ENCODE measurements at places on chromosomes 5 and 9.

GRCh38 chr5:136062366-136063274 is 33.8 kb downstream of the TGFBI start:
- DNase-seq: no peak

- peak; percentile 83 for DNase-seq
Measured at GRCh38 chr5:160269017-160269416, 39.7 kb downstream of the FABP6 start.

DNA sequence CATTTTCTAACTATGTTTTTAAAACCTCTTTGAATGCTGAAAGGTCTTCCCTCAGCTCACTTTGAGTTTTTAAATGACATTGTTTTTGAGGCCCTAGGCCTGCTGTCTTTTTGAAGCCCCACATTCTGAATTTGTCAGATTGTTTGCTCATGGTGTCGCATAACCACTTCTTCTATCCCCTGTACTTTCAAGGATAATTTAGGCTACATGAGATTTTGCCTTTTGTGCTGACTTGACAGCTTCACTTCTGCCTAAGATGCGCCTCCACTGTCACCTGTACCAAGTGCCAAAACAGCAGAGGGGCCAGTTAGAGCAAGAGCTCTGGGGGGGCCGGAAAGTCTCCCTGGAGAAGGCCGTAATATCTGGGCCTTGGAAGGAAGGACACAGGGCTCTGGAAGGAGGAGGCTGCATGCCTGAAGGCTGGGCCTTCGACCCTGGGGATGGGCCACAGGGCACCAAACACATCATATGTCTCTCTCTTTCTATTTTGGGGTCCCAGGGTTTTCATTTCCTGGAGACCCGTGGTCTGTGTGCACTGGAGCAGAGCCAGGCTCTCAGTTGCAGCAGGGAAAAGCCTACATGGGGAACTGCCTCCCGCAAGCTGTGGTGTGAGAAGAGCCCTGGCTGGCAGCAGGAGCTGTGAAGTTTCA is 49.1 kb downstream of the NDST1 start:
- no peak for DNase-seq

DNA sequence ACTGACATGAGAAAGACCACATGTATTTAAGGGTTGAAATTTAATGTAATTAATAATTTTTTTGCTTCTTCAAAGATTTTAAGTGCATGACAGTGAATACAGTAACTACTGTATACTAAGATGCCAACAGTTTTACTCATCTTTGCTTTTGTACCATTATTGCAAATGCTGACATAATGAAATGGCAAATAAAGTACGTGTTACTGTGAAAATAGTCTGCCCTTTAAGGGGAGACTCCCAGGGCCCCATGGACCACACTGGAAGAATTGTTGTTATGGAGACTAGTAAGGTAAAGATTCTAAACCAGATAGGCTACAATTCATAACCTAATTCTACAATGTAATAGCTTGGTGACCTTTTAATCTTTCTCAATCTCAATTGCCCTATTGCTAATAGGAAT is 84.7 kb downstream of the NR3C1 start:
- no peak for DNase-seq

DNA sequence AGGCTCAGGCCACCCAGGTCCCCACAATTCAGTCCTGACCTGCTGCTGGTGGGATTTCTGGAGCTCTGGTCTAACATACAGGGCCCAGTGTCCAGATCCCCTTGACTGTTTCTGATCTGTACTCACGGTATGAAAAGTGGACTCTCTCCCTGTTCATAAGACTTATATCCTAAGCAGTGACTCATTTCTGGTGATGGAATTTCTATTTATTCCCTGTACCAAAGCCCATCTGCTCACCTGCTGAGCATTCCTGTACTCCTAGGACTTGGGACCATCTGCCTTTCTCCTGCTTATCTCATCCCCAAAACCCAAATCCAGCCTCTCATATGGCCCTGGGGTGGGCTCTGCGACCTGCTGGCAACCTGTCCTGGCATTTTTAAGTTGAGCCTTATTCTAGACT is 86.6 kb downstream of the APBA1 start:
- DNase-seq: no peak

- DNase-seq: peak; percentile 91
Measured at GRCh38 chr9:94681508-94681907, 42.2 kb upstream of the FBP1 start.

DNA sequence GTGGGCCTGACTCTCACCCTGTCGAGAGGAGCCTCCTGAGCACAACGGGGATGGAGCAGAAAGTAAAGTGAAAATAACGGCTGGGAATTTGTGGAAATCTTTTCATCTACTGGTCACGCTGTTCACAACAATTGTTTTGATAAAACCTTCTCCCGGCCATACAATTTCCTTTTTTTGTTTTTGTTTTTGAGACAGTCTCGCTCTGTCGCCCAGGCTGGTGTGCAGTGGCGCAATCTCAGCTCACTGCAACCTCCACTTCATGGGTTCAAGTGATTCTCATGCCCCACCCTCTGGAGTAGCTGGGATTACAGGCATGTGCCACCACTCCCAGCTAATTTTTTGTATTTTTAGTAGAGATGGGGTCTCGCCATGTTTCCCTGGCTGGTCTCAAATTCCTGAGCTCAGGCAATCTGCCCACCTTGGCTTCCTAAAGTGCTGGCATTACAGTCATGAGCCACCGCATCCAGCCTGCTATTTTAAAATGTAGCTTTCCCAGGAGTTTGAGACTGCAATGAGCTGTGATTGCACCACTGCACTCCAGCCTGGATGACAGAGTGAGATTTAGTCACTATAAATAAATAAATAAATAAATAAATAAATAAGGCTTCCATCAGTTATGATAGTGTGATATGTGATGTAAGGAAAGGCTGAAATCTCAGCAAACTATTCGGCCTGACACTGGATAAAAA is 73.5 kb upstream of the PTGER4 start:
- DNase-seq: no peak

DNA sequence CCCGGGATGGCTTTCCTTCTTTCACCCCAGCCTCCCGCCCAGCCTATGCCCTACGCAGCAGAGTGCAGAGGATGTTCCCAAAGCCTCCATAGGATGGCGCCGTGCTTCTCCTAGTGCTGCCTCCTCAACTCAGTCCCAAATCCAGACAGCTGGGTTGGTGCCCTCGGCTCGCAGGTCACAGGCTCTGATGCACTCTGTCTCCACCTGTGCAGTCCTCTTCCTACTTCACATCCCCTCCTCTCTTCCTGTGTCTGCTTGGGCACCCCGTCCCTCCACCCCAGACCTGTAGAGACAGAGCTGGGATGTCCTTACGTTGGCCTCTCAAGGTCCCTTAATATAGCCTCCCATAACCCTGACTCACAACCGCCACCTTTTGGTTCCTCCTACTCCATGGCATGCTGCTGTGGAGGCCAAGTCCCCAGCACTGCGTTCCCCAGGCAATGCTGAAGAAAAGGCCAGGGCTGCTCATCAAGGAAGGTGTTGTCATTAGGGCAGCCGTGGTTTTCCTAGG is 314.4 kb downstream of the GADD45G start:
- peak; percentile 40 for DNase-seq

DNA sequence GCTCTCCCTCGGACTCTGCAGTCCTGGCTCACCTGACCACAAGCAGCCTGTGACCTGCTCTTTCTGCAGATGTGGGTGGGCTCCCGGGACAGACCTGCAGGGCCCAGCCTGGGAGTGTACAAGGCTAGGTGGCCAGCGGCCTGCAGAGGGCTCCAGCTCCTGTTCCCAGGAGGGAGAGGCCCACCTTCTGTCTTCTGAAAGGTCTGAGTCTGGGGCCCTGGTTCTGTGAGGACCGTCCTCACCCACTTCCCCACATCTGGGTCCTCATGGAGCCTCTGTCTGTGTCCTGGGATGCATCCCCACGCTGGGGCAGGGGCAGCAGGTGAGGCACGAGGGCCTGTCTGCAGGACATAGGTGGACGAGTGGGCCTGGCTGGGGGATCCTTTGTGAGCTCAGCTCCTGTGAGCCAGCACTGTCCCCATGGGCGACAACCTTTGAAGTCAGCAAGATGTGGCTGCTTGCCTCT is 43.7 kb downstream of the PHF2 start:
- no peak for DNase-seq

DNA sequence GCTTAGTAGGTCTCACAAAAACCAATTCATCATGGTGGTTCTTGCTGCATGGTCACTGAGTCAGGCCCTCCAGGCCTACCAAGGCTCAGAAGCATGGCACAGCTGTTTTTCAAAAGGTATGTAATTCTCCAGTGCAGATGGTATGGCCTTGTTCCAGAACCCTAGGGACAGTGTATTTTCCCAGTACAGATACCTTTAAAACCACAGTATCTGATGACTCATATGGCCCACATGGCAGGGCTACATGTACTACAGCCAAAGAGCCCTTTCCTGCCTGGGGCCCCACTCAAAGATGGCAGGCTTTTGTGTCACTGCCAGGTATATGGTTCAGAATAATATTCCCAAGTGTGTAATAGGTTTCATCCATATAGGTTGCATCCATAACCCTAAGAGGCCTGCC is 16.5 kb downstream of the CSF2 start:
- DNase-seq: no peak

- DNase-seq: no peak
Measured at GRCh38 chr5:89930591-89931392, 478.8 kb downstream of the CETN3 start.
